ENCODE measurements at places on chromosomes 1 and 21.

GRCh38 chr1:25836695-25837094 lies 16.9 kb downstream of the MTFR1L start:
- DNase-seq: no peak

DNA sequence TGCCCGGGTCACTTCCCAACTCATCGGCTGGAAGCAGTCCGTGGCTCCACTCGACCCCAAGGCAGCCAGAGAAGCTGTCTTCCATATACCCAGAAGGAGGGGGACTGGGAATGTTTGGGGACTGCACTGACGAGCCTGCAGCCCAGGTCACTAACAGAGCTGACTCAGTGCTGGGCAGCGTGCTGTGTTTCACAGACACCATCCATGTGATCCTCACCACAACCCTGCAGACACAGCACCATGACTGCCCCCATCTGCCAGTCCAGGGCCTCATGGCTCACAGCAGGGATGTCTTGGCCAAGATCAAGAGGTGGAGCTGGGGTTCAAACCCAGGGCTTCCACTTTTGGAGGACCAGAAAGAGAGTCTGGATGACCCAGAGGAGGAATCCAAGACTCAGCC lies 67.9 kb downstream of the KLHDC7A start:
- no peak for DNase-seq

- DNase-seq: no peak
Observed at GRCh38 chr1:66652556-66652955, 99.7 kb upstream of the DYNLT5 start.

GRCh38 chr21:44487831-44488230 lies 32.5 kb downstream of the LRRC3 start:
- no peak for DNase-seq

DNA sequence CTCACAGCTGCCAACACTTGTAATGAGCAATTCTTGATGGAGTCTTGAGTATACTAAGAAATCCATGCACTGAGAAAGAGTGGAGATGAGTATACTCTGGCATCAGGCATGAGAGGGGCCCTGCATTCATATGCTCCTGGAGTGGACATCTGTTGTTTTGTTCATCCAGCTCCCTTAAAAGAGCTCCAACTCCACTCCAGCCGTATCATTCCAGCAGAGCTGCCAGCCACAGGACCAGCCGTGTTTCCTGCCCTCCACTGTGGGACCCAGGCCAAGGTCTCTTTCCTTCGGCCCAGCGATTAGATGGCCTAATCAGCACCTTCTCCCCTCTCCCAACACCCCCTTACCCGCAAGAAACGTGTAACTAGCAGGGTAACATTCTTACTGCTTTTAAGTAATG lies 144.5 kb downstream of the OMA1 start:
- no peak for DNase-seq

GRCh38 chr1:54337928-54338327 lies 68.3 kb downstream of the SSBP3 start:
- no peak for DNase-seq
